ENCODE measurements at places on chromosomes 1 and 21.

DNA sequence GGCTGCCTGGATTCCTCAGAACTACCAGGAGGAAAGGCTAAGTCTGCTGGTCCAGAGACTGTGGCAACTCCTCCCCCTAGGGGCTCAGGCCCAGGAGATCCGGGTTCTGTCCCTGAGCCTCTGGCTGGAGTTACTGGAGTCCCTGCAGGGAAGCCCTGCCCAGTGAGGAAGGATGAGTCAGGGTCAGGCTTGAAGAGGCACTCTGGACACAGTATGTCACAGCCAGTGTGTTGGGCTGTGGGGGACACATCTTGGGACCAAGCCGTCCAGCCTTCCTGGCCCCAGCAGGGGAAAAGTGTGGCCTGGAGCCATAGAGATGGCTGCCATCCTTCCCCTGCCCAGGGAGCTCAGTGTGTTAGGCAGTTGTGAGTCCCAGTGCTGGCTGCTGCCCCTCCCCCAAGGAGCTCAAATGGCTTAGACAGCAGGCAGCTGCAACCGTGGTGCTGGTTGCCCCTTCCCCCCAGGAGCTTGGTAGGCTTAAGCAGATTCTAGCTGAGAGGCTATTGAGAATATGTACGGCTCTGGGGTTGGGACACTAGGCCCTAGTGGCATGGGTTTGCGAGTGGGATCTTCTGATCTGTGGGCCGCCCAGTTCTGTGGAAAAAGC, 28.2 kb upstream of the RABGAP1L start:
- DNase-seq: no peak

GRCh38 chr21:17348357-17348756, 164.5 kb upstream of the CXADR start:
- DNase-seq: no peak

GRCh38 chr1:27658951-27659496, 13.0 kb downstream of the IFI6 start:
- DNase-seq: no peak

GRCh38 chr21:37445228-37445627, 78.7 kb downstream of the DYRK1A start:
- no peak for DNase-seq

DNA sequence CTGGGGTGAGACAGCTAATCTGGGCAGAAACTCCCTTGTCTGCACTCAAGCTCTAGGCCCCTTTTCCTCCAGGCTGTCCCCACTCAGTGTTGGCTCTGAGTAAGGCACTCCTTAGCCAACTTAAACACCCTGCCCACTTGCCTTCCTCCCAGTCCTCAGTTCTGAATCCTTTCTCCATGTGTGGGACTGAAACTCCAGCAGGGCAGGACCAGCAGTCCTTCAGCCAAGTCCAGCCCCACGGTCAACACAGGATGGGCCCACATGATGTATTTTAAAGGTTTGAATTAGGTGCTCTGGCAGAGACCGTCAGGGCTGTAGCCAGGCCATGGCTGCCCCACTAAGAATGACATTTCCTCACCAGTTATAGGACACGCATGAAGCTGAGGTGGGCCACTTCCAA, 107.8 kb downstream of the EDEM3 start:
- DNase-seq: no peak

- no peak for DNase-seq
Measured at GRCh38 chr1:9135073-9135836, 6.4 kb upstream of the GPR157 start.

DNA sequence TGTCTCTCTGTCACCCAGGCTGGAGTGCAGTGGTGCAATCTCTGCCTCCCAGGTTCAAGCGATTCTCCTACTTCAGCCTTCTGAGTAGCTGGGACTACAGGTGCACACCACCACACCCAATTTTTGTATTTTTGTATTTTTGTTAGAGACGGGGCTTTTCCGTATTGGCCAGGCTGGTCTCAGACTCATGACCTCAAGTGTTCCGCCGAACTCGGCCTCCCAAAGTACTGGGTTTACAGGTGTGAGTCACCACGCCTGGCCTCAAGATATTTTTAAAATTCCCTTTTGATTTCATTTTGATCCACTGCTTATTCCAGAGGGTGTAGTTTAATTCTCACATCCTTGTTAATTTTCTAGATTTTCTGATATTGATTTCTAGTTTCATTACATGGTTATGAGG, 3.8 kb downstream of the IFI44L start:
- DNase-seq: no peak

GRCh38 chr21:28426545-28426944, 566.1 kb downstream of the LTN1 start:
- no peak for DNase-seq

Data from NCI-H1930 (cell line).